ENCODE measurements at places on chromosomes 12 and 14.

- no peaks in the 10 kb centered on the region for H3K27me3 ChIP-seq
- DNase-seq = no peak
- no peak overlapping the region for H3K27ac ChIP-seq
- H3K4me1 ChIP-seq = no peaks in the 10 kb centered on the region
- no peak overlapping the region for H3K4me3 ChIP-seq
Observed at GRCh38 chr12:16955083-16955657, 349.2 kb upstream of the LMO3 start.

GRCh38 chr14:104163541-104163940 lies 25.2 kb downstream of the KIF26A start:
- peaks cover 3% of the 10 kb centered on the region for H3K4me1 ChIP-seq
- H3K27ac ChIP-seq = no peak overlapping the region
- no peaks in the 10 kb centered on the region for H3K27me3 ChIP-seq

DNA sequence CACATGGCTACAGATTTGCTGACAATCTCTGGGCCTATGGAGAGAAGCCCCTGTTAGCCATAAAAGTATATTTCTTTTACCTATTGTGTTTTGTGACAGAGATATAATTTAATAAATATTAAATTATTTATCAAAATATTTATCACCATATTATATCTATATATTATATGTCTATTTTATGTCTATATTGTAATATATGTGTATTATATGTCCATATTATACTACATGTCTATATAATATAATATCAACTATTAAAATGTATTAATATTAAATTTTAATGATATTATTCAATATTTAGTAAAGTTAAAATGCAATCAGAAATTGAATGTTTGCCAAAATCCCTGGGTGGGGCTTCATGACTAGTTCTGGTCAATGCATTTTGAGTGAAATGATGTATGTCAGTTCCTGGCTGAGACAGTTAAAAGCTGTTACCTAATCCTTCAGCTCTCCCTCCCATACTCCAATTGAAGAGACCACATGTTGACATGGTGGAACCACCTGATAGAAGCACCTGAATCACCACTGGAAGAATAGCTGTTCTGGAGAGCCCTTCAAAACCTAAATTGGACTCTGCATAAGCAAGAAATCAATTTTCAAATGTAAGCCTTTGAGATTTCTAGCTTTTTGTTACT lies 357.3 kb upstream of the DDHD1 start:
- H3K27me3 ChIP-seq = no peaks in the 10 kb centered on the region
- no peak for DNase-seq
- no peak overlapping the region for H3K4me3 ChIP-seq
- peaks cover 8% of the 10 kb centered on the region for H3K36me3 ChIP-seq
- no peaks in the 10 kb centered on the region for H3K4me1 ChIP-seq

DNA sequence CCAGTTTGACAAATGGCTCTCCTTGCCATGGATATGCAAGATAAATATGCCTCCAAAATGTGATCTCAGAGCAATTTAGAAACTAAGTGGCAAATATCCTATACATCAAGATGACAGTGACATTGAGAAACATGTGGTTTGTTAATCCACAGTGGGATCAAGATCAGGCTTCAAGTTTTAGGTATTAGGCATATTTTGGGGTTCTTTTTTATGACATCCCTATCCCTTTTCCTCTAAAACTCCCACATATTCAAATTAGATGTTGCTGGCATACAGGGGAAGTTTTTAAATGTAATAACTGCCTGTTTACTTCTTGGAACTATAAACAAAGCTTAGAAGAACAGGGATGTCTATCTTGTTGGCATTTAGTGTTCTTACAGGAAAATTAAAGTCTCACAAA lies 179.4 kb downstream of the CRADD start:
- no peak for DNase-seq
- peaks cover 15% of the 10 kb centered on the region for H3K36me3 ChIP-seq
- no peak overlapping the region for H3K27ac ChIP-seq
- no peaks in the 10 kb centered on the region for H3K27me3 ChIP-seq
- H3K4me3 ChIP-seq = no peak overlapping the region

DNA sequence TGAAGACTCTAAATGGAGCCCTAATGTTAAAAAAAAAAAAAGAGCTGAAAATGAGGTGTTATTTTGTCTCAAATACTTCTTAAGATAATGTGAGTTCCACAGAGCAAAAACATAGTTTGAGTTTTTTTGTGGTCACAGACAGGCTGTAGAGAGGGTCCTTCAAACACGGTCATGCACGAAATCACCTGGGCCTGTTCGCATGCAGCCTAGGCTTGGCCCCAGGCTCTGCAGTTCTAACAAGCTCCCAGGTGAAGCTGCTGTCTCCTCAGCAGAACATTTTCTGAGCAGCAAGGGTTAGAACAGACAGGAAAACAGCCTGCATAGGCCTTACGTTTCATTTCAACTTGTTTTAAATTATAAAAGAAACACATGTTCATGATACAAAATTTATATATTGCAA lies 65.4 kb upstream of the TBPL2 start:
- no peaks in the 10 kb centered on the region for H3K4me1 ChIP-seq
- no peaks in the 10 kb centered on the region for H3K36me3 ChIP-seq
- H3K27me3 ChIP-seq = peaks cover 5% of the 10 kb centered on the region

DNA sequence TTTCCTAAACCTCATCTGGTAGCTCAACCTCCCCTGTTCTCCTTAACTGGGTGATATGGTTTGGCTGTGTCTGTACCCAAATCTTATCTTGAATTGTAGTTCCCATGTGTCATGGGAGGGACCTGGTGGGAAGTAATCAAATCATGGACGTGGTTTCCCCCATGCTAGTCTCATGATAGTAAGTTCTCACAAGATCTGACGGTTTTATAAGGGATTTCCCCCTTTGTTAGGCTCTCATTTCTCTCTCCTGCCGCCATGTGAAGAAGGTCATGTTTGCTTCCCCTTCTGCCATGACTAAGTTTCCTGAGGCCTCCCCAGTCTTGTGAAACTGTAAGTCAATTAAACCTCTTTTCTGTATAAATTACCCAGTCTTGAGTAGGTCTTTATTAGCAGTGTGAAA lies 19.5 kb downstream of the COX16 start:
- peaks cover 47% of the 10 kb centered on the region for H3K36me3 ChIP-seq
- H3K27ac ChIP-seq = no peak overlapping the region
- no peak overlapping the region for H3K4me3 ChIP-seq
- no peaks in the 10 kb centered on the region for H3K27me3 ChIP-seq

- no peak for DNase-seq
- H3K27me3 ChIP-seq = no peaks in the 10 kb centered on the region
- H3K27ac ChIP-seq = no peak overlapping the region
- H3K4me3 ChIP-seq = peak overlapping the region; percentile 29
- H3K4me1 ChIP-seq = peaks cover 20% of the 10 kb centered on the region
Observed at GRCh38 chr12:6211421-6211869, 11.2 kb downstream of the CD9 start.

GRCh38 chr12:42583016-42583415 lies 6.5 kb downstream of the PRICKLE1 start:
- peaks cover 37% of the 10 kb centered on the region for H3K27me3 ChIP-seq
- no peaks in the 10 kb centered on the region for H3K36me3 ChIP-seq
